Natural killer cell treated with Interleukin-12 subunit alpha and Interleukin-12 subunit beta and Interleukin-15 and Interleukin-18, amount 100 ng/mL, for 72 hours (primary cell): ENCODE measurements at places on chromosomes 6 and 20. TPM values are rescaled to one million over a fixed set of nuclear protein-coding genes. Genes with fewer than 3 reads are reported as not detected.

- DNase-seq, result no peak
Observed at GRCh38 chr20:6381887-6382286, 259.1 kb upstream of the FERMT1 start.

- no peak for DNase-seq
Observed at GRCh38 chr6:24621626-24622289, 24.2 kb downstream of the KIAA0319 start.

- peak; percentile 66 for DNase-seq
Observed at GRCh38 chr6:145963216-145964068, 716 bp downstream of the SHPRH start.

DNA sequence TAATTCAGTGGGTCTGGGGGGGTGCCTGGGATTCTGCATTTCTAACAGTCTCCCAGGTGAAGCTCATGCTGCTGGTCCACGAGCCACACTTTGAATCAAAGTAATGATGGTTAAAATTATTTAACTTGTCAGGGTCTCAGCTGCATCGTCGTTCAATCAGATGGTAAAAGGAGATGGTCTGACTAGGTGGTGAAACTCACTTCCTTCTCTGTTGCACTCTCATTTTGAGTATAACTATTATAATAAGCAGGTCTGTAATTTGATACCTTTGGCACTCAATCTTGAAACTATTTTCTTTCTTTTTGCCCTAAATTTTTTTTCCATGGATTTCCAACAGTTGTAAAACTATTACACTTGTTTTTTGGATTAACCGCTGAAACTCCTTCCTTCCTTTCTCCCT, 292.5 kb downstream of the FARS2 start:
- no peak for DNase-seq

Gene LHFPL5
- total RNA-seq, result not detected

DNA sequence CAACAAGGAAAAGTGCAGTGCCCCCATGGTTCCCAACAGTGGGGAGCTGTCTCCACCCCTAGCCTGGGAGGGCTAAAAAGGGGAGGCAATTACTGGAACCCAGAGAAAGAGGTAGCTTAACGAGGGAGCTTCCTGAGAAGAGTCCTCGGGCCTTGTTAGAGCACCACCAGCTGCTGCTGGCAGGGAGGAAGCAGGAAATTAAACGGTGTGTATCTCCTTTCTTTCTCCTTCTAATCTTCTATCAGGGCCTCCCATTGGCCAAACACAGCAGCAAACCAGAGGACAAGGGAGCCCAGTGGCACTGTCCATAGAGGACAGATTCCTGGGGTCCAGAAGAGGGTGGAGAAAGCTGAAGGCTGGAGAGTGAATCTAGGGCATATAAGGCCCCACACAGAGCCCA, 7.6 kb upstream of the BTN2A2 start:
- DNase-seq, result no peak
